ENCODE measurements at places on chromosomes 1 and 21.

GRCh38 chr1:3473381-3473844 is 18.9 kb downstream of the ARHGEF16 start:
- DNase-seq = no peak

- no peak for DNase-seq
Measured at GRCh38 chr1:202834771-202835547, 24.2 kb downstream of the PCAT6 start.

- DNase-seq = no peak
Measured at GRCh38 chr1:94872771-94873495, 52.8 kb downstream of the SLC44A3 start.

- DNase-seq = no peak
Measured at GRCh38 chr1:54278941-54279422, 79.0 kb downstream of the MRPL37 start.

DNA sequence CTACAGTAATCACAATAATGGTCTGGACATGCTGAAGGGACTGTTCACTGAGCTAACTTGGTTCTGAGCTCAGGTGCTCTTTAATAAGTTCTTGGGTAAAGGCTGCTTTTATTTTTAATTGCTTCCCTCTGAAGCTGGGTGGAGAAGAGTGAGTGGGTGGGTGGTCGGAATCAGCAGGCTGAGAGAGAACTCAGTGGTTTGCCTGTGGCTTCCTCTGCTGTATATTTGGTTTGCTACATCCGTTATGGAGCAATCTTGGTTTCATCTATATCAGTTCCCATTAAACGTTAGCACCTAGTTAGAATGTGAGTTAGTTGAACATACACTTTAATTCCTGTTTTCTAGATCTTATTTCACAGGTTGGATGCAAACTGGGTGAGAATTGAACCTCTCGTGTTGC is 23.3 kb downstream of the CNIH4 start:
- DNase-seq = no peak

DNA sequence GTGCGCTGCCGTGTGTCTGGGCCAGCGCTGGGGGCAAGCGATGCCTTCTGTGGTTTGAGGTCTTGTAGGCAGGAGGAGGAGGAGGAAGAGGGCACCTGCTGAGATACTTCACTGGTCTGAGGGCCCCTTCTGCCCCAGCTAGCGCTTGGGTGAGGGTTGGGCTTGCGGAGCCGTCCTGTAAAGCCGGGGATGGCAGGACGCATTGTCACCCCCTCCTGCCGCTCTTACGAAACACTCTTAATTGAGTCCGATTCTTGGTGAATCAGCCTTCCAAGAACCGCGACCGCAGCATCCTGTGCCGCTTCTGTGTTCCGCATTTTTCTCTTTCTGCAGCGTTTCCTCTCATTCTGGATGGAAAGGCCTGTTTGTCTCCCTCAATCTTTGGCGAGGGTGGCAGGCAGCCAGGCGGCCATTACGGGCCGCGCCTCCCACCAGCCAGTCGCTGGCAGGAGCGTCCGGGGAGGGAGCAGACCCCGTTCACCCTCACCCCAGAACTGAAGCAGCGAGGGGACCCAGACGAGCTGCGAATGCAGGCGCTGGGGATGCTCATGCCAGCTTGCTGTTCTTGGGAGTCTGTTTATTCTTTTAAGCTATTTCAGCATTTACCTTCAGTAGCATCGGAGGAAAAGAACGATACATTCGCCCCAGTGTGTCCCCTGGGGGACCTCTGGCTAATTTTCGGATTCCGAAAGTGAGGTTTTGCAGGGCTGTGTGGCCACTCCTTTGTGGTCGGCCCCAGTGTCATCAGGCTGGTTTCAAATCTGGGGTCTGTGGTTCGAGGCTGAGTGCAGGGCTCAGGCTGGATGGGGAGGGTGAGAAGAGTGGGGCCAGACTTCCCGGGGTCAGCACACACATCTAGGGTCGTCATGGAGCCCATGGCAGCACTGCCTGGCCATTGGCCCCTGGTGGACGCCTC is 62.7 kb downstream of the SKI start:
- no peak for DNase-seq

GRCh38 chr1:96357141-96357765 is 364.3 kb upstream of the PTBP2 start:
- no peak for DNase-seq

- no peak for DNase-seq
Measured at GRCh38 chr1:160163615-160164014, 12.2 kb downstream of the ATP1A4 start.

- no peak for DNase-seq
Measured at GRCh38 chr1:150142083-150142482, 7.6 kb upstream of the PLEKHO1 start.
